Stimulated activated CD4-positive, alpha-beta T cell treated with anti-CD3 and anti-CD28 coated beads, Interleukin-1b, Interleukin-23, amount 100 ng/mL, for 24 hours (primary cell): ENCODE measurements at places on chromosomes 13 and 19.
A peak's percentile ranks its signal among the peaks of the same experiment; 100 is the strongest.

GRCh38 chr13:101202590-101202989 lies 213.7 kb downstream of the NALCN start:
- no peak for DNase-seq

DNA sequence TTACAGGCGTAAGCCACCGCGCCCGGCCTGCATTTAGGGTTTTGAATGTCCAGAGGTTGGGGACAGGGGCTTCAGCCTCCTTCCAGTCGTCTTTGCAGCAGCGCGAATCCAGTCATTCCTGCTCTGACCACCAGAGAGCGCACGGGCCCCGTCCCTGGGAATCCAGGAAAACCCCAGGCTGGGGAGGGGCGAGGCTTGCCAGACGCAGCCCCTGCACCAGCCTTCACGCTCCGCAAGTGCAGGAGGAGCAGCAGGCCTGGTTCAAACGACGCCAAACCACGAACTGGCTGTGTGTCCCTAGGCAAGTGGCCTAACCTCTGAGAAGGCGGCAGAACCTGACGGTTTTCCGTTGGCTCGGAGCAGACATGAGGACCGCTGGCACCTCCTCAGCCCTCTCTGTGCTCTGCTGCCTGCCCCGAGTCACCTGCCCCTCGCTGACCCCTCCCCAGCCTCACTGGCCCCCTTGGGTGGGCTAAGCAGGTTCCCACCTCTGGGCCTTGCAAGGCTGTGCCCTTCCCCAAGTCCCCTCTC lies 2.0 kb upstream of the RNF126 start:
- peak; percentile 70 for DNase-seq

DNA sequence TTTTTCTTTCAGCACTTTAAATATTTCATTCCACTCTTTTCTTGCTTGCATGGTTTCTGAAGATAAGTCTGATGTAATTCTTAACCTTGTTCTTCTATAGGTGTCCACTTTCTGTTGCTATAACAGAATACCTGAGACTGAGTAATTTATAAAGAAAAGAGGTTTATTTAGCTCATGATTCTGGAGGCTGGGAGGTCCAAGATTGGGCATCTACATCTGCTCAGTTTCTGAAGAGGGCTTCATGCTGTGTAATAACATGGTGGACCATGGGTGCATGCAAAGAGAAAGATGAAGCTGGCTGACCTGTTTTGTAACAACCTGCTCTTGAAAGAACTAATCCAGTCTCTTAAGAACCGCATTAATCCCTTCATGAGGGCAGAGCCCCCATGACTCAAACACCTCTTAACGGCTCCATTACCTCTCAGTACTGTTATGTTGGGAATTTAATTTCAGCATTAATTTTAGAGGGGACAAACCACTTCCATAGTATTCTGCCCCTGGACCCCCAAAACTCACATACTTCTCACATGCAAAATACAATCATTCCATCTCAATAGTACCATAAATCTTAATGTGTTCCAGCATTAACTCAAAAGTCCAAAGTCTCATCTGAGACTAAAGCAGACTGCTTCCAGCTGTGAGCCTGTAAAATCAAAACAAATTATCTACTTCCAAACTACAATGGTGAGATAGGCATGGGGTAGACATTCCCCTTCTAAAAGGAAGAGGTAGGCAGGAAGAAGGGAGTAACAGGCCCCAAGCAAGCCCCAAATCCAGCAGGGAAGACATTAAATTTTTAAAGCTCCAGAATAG lies 9.6 kb upstream of the FGF9 start:
- no peak for DNase-seq

DNA sequence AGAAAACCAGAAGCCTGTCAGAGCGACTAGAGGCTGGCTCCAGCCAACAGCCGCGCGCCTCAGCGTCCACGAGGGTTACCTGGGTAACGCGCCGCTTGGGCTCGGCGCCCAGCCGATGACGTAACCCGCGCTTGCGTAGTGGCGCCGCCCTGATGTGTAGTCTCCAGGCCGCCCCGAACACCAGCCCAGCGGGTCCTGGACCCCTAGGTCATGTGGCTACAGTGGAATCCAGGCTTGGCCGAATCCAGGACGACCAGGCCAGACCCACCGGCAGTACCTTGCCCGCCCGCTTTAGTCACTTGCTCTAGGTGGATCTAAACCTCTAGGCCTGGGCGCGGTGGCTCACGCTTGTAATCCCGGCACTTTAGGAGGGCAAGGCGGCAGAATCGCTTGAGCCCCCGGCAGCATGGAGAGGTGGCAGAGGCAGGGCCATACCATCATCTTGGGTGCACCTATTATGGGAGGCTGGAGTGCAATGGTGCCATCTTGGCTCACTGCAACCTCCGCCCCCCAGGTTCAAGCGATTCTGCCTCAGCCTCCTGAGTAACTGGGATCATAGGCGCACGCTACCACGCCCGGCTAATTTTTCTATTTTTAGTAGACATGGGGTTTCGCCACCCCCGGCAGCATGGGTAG lies 7.2 kb upstream of the ZNF606 start:
- peak; percentile 36 for DNase-seq

DNA sequence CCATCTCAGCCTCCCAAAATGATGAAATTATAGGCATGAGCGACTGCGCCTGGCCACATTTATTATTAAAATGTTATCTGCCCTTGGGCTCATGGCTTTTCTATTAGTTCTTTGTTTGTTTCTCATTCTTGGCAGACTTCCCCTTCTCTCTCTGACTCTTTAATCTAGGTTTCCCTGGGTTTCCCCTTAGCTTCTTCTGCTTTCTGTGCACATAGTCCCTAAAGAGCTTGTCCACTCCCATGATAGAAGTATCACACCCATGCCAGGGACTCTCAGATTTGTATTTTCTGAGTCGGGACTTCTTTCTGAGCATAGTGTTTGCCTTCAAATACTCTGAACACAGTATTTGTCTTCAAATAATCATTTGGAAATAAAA lies 38.6 kb upstream of the ITM2B start:
- DNase-seq: no peak

DNA sequence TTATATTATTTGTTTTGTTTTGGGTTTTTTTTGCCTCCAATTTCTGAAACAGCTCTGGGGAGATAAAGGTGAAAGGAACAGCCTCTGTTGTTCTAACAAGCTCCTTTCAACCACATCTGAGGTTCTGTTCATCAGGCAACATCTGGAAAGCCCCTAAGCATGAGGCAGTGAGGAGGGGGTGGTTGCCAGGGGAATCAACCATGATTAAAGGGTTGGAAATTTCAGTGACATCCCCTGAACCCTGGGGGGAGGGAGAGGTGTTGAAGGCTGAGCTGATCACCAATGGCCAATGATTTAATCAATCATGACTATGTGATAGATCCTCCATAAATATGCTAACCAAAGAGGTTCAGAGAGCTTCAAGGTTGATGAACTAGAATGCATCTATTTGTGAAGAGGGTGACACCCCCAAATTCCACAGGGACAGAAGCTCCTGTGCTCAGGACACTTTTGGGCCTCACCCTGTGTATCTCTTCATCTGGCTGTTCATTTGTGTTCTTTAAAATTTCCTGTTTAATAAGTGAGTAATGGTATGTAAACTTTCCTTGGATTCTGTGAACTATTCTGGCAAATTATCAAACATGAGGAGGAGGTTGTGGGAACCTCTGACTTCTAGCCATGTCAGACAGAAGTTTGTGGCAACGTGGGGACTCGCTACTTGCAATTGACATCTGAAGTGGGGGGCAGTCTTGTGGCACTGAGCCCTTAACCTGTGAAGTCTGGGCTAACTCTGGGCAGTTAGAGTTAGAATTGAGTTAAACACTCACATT lies 221.3 kb downstream of the NHLRC3 start:
- DNase-seq: no peak

DNA sequence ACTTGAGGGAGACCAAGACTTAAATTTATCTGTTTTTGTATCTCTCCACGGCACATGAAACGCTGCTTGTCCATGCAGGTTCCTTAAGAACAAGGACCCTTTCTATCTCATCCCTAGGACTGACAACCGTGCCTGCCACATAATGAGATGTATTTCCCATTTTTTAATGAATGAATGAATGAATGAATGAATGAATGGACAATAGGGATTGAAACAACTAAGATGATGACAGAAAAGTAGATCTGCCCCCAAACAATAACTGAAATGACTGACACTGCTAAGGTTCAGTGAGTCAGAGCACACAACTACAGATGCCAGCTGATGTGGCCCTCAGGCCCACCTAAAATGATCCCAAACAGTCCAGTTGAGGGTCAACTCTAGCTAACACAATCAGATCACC lies 69.8 kb downstream of the USP12 start:
- no peak for DNase-seq

GRCh38 chr19:39275578-39275977 lies 7.4 kb downstream of the IFNL2 start:
- DNase-seq: no peak

- no peak for DNase-seq
These were observed 4.1 kb downstream of the C1QTNF9 start for GRCh38 chr13:24313439-24313838.

DNA sequence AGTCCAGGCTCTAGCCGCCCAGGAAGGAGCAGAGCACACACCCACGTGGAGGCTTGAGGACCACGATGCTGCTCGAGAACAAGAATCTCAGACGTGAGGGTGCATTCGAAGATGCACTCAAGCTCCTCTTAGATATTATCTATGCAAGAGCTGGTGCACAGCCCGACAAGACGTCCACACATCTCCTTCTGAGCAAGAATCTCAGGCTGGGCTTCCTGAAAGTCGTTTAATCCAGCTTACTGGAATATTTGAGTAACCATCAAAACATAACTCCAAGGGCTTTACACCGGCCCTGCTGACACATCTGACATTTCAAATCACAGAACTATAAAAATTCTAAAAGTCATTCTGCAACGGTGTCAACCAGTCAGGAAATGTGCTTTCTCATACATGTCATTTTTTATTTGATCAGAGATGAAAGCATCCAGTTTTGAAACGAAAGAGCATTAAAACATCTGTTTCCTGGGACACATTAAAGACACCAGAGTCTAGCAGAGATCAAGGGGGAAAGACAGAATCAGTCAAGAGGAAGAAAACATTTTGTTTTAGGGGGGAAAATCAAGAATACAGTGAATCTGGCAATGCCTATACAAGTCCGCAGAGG lies 177.7 kb upstream of the IRS2 start:
- no peak for DNase-seq

- DNase-seq: no peak
These were observed 61.8 kb downstream of the IRS2 start for GRCh38 chr13:109724603-109725002.

- DNase-seq: no peak
These were observed 1.4 kb downstream of the LHFPL6 start for GRCh38 chr13:39601636-39602035.

DNA sequence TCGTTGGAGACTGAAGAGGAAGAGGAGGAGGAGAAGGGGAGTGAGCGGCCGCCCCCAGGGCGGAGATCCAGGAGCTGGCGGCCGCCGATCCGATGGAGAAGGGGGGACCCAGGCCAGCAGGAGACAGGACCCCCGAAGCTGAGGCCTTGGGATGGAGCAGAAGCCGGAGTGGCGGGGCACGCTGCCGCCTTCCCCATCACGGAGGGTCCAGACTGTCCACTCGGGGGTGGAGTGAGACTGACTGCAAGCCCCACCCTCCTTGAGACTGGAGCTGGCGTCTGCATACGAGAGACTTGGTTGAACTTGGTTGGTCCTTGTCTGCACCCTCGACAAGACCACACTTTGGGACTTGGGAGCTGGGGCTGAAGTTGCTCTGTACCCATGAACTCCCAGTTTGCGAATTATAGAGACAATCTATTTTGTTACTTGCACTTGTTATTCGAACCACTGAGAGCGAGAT lies 1.8 kb downstream of the GADD45B start:
- DNase-seq: no peak

GRCh38 chr19:6743714-6744380 lies 4.4 kb downstream of the TRIP10 start:
- no peak for DNase-seq

- DNase-seq: peak; percentile 94
These were observed at the start of gene TBCB for GRCh38 chr19:36115453-36116343. Gene TBCB, plus strand, starts transcription at chr19:36115468. Its CDS starts 93 bp downstream, at chr19:36115561.

GRCh38 chr19:54164369-54165068 lies 5.0 kb upstream of the LENG1 start:
- DNase-seq: peak; percentile 48
